ENCODE measurements at places on chromosomes 5 and 9.

DNA sequence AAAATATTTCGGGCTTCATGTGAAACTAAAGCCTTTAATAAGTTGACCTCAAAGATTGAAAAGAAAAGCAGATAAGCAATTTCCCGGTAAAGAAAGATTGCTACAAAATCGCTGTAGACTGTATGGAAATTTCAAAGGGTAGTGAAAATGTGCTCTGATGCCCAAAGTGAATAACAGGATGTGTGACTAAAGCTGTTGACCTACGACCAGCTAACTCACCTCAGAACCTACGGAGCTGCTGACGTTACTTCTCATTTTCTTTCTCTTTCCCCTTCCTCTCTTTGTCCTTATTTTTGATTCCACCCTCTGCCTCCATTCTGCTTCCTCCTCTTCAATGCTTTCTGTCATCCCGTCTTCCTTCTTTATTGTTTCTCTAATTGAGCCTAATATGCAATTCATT is 103.2 kb downstream of the PDE4D start:
- no peak for DNase-seq

GRCh38 chr5:162052676-162053075 is 14.9 kb upstream of the GABRG2 start:
- DNase-seq = no peak

DNA sequence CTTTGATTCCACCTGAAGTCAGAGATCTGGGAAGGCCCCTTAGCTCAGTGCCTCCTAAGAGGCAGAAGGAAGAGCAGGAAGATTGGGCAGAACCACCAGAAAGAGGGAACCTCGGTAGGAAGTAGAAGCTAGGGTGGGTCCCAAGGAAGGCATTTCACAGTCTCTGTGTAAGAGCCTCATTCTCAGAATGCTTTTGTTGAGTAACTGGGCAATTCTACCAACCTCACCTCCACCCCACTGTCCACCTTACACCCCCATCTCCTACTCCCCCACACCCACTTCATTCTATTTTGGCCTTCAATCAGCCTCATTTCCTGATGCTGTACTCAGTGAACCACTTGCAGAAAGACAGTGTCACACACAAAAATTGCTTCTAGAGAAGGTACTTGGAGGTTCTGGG is 3.5 kb downstream of the HBEGF start:
- no peak for DNase-seq

DNA sequence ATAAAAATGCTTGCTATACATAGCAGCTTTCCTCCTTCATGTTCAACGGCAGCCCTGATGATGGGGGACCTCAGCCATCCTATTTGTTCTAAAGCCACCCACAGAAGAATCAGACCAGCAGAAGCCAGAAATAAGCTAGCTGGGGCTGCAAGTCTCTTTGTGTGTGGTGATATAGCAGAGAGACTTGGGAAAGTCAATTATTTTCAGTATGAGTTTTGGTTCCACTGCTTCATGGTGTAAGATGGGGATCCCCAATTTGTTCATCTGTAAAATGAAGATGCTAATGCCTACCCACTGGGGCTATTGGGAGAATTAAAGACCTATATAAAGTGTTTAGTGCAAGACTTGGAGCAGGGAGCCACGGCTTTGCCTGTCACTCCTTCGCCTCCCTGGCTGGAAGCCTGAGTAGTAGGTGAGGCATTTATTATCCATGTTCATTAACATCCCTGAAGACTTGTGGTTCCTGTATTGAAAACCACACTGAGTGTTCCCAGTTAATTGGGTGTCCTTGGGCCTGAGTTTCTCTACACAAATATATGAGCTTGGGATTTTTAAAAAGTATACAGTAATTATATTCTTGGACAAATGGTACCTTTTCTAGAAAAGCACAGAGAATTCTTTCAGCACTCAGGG is 210.1 kb upstream of the SLC24A2 start:
- no peak for DNase-seq

GRCh38 chr9:94920420-94921091 is 194.1 kb downstream of the AOPEP start:
- DNase-seq = no peak

- DNase-seq = no peak
These were observed 215.8 kb downstream of the LRRC70 start for GRCh38 chr5:62794456-62794855.

GRCh38 chr9:33148367-33149014 is 18.6 kb downstream of the B4GALT1 start:
- no peak for DNase-seq

DNA sequence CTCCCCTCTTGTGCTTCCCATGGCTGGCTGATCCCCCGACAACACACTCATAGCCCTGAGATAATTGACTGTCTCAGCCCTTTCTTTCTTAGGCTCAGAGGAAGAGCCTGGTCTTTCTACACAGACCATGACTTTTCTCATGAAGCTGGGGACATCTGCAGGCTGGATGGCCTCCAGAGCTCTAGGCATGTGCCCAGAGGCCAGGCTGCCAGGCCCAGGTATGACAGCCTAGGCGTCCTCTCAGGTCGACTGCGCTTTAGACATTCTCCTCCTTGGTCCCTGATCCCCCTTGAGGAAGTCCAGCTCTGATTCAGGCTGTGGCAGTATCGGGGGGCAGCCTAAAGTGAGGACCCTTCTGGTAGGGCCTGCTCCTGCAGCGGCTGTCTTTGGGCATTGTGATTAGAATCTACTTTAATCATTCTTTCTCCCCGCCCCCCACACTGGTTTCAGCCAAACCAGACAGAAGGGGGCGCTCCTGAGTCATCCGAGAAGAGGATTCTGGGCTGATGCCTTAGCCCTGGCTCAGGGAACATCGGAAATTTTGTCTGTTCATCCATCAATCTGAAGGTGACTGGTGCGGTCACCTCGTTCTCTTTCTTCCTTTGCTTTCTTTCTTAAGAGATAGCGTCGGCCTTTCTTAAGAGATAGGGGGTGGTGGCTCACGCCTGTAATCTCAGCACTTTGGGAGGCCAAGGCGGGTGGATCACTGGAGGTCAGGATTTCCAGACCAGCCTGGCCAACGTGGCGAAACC is 66.5 kb upstream of the HSPA9 start:
- peak; percentile 61 for DNase-seq

DNA sequence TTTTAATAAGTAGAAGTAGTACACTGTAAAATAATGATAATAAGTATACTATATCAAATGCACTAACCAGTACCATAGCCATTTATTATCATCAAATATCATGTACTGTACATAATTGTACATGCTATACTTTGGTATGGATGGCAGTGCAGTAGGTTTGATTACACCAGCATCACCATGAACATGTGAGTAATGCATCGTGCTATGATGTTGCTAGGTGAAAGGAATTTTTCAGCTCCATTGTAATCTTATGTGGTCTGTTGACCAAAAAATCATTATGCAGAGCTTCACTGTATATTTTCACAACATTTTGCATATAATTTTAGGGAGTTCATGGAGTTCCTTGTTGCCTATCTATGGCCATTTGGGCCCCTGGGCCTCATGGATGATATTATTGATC is 72.2 kb upstream of the HMHB1 start:
- DNase-seq = no peak

DNA sequence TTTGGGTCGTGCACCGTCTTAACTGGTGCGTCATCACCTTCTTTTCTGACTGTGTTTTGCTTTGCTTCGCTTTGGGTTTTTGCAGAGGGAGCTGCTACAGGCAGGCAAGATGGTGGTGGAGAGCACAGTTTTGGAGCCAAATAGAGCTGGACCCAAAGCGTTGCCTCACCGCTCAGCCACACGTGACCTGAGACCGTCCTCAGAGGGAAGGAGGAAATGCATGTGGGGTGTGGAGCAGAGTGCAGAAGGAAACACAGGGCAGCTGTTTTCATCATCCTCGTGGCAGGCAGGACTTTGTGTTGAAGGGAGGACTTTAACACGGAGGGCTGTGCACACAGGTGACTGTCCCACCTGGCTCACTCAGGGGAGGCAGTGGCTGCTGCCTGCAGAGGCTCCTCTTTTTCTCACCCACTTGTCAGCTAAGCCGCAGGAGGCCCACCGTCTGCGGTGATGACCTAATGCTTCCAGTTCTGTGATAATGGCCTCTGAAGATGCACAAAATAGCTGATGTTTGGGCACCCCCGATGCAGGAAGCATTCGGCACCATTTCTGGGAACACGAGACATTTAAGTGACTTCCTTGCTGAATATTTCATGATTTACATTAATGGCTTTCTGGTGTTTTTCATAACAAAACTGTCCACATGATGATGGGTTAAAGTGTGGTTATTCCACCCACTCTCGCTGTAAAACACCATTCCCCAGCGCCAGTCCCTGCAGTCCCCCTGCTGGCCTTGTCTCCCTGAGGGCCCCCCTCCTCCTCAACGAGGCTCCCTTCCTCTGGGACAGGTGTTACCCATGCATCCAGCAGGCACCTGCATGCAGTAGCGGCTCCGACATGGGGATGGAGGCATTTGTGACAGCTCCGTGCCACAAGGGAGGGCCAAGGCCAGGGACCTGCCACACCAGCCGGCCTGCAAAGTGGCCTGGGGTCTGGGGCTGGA is 12.4 kb upstream of the UBAC1 start:
- DNase-seq = peak; percentile 19

- no peak for DNase-seq
These were observed 492 bp downstream of the TENT2 start for GRCh38 chr5:79612667-79613198.

GRCh38 chr5:122755783-122756182 is 19.1 kb upstream of the SNX2 start:
- no peak for DNase-seq

GRCh38 chr5:123035918-123036390 is 571 bp downstream of the PPIC start:
- DNase-seq = no peak

GRCh38 chr5:77957-78804 is 13.8 kb upstream of the PLEKHG4B start:
- no peak for DNase-seq

DNA sequence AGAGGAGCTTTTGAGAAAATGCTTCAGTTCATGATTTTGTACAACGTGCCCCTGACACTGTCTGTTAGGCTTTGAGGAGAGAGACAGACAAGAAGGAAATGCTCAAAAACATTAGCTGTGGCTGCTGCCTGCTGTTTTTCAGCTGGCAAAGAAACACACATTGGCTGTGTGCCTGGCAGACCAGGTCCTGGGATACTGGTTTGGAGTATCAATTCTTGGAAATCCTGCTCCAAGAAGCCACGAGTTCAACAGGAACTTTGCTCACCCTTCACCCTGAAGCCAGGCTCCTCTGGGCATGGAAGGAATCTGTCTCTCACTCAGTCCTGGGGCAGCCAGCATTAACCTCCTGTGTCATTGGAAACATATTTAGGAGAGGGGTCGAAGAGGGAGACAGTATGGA is 245.5 kb downstream of the AUH start:
- no peak for DNase-seq

GRCh38 chr9:81560851-81561732 is 128.3 kb downstream of the TLE1 start:
- no peak for DNase-seq

DNA sequence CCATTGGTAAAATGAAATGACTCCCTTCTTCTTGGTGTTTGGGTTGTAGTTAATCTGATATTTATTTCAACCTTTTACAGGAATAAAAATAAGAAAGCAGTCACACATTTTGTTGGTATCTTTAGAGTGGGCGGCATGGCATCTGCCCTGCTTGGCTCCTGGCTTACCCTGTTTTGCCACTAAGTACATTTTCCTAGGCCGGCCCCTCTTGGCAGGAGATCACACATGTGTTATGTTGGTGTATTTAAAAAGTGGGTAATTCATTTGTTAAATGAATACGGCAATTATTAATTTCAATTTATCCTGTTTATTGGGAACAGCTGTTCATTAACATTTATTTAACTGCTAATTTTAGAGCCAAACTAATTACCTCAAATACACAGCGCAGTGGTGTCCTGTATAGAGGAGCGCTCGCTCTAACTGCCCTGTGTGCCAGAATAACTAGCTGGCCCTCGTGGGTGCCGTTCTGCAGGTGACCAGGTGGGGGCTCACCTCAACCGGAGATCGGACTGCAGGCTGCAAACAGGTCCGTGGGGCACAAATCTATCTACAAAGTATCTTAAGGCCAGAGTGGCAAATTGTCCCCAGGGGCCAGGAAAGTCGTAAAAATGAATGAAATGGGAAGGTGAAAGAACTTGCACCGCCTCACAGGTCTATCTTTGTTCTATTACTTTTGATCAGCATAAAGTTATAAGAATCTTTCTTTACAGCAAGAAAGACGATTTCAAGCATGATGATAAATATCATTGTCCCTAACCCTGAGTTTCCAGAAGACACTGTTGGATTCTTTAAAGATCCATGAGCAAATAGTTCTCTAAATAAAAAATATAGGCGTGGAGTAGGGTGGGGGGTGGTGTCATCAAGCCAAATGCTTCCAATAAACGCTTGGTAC is 26.2 kb upstream of the GPR151 start:
- peak; percentile 55 for DNase-seq

DNA sequence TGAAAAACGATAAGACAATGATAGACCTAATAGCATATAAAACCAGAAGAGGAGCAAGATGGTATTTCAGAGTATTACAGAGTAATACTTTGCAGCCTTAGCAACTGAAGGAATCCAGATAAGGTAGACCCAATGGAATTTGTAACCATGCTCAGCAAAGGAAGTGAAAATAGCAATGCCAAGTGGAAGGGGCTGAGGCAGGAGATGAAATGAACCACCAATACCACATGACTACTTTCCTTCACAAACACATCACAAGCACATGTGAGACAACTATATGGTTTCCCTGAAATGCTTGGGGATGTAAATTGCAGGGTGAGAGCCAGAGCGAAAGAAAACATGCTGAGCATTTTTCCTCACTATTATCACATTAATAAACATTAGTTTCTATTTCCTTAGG is 79.8 kb upstream of the MELK start:
- peak; percentile 53 for DNase-seq

- no peak for DNase-seq
These were observed 143.4 kb downstream of the MTRR start for GRCh38 chr5:8012131-8012977.

DNA sequence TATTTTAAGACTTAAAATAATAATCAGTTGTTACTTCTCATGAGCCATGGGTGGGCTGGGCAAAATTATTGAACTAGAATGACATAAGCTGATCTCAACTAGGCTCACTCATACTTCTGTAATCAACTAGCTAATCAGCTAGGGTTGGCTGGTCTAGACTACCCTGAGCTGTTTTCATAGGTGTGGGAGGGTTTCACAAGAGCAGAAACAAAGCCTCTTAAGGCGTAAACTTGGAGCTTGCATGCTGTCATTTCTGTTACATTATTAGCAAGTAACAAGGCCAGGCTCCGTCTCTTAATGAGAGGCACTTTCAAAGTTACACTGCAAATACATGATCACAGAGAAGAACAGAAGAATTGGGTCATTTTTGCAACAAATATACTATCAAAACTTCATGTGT is 57.2 kb upstream of the GHR start:
- no peak for DNase-seq

GRCh38 chr9:35938474-35939356 is 19.2 kb downstream of the OR2S2 start:
- no peak for DNase-seq

DNA sequence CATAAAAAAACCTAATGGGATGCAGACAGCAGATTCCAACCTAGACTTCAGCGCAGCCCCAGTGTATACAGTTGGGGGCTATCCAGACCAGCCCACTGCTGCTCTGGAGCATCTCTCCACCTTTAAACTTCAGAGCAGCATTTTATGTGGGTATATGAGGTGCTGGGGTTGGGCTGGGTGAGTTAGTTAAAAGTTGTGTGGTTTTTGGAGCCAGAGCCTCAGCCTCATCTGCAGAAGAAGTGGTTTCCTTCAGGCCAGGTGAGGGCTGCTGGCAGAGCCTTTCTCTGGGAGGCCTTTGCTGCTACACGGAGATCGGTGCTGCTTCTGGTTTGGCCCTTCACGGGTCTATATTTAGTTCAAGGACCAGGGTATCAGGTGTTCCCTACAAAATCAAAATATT is 228.3 kb downstream of the PDZD2 start:
- DNase-seq = no peak
